ENCODE measurements at places on chromosomes 13 and 19.

GRCh38 chr13:20847296-20847695 is 55.2 kb downstream of the XPO4 start:
- DNase-seq, result no peak

DNA sequence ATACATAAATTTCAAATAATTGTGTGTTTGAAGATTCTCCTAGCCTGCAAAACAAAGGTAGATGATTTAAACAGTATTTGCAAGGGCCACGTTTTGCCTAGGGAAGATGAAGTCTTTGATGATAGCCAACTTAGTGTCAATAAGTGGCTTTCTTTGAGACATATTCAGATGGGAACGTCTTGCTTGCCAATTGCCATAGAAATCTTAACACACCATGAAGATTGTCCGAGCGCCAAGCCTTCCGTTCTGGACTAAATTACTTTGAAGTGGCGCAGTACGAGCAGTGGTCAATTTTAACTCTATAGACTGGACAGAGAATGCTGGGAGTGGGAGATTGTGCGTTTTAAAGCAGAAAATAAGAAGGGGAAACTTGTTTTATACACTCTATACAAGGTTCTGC is 9.9 kb downstream of the ZIC5 start:
- no peak for DNase-seq

DNA sequence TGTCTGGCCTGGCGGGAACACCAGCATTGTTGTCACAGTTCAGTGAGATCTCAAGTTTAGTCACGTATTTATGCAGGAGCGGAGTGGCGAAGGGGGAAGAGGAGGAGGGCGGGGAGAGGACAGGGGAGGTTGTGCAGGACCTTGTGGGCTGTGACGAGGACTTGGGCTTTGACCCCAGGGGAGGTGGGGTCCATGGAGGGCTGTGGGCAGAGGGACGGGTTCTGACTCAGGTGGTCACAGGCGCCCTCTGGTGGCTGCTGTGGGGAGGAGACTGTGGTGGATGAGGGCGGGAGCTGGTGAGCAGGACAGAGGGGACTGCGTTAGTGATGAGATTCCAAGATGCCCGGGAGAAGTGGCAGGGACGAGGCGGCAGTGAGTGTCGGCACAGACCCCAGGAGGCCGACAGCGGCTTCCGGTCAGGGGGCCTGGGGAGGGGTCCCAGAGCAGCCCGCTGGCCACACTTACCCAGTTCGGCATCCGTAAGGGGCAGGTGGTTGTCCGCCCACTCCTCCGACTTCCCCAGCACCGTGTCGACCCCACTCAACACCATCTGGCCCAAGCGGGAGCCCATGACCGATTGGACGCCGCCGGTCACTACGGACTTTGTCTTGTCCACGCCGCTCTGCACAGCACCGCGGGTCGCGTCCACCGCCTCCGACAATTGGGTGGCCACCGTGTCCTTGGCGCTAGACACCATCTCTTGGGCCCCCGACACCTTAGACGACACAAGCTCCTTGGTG is 15.7 kb downstream of the PLIN3 start:
- DNase-seq, result no peak

DNA sequence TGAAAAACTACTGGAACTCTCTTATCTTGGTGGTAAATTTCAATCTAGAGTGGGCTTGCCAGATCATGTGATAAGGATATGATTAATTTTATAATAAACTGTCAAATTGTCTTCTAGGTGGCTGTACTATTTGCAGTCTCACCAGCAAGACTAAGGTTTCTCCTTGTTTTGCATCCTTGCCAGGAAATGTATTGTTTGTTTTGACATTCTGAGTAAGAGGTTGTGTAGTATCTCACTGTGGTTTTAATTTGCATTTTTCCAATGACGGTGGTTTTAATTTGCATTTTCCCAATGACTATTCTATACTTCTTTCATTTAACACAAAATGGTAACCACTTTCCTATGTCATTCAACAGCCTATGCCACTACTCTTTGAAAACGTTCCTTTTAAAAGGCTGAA is 2.0 kb downstream of the CAB39L start:
- no peak for DNase-seq

DNA sequence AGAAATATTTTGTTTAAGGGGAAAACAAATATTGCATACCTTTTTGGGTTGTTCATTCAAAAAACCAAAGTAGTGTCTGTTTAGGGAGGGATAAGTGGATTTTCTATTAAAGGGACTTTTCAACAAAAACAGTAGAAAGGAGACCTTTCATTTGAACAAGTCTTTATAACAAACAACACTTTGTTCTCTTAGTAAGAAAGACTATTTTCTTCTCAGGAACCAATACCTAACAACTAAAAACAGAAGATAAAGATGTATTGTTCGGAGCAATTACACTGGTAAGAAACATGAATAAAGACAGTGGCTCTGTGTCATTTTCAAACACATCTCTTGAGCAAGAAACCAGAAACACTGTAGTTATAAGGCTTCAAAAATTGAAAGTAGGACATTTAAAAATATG is 1610.1 kb upstream of the PCDH20 start:
- no peak for DNase-seq

GRCh38 chr19:38880076-38880881 is 2.2 kb upstream of the RINL start:
- DNase-seq, result no peak

DNA sequence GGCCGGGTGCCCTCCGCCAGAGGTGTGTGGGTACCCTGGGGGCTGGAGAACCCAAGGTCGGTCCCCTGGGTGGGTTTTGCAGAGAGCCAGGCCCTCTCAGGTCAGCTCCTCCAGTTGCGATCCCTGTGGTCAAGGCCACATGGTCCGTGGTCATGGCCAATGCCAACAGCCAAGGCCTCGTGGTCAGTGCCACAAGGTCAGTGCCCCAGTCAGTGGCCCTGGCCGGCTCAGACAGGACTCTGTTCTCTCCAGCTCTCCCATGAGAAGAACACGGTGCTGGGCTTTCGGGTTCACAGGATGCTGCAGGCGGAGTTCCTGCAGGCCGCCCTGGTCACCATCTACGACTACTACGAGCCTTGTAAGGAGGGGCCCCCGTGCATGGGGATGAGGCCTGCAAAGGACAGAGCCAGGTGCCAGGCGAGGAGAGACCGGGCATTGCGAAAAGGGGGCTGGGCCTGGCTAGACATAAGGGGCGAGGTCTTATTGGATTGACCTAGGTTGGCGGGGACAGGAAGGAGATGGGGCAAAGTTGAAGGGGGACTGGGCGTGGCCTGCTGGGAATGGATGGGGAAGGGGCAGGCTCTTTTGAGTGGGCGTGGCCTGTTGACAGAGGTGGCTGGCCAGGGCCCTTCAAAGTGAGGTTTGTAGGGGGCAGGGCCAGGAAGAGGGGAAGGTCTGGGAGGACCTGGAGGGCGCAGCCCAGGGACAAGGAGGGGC is 15.2 kb upstream of the SHFL start:
- DNase-seq, result no peak

DNA sequence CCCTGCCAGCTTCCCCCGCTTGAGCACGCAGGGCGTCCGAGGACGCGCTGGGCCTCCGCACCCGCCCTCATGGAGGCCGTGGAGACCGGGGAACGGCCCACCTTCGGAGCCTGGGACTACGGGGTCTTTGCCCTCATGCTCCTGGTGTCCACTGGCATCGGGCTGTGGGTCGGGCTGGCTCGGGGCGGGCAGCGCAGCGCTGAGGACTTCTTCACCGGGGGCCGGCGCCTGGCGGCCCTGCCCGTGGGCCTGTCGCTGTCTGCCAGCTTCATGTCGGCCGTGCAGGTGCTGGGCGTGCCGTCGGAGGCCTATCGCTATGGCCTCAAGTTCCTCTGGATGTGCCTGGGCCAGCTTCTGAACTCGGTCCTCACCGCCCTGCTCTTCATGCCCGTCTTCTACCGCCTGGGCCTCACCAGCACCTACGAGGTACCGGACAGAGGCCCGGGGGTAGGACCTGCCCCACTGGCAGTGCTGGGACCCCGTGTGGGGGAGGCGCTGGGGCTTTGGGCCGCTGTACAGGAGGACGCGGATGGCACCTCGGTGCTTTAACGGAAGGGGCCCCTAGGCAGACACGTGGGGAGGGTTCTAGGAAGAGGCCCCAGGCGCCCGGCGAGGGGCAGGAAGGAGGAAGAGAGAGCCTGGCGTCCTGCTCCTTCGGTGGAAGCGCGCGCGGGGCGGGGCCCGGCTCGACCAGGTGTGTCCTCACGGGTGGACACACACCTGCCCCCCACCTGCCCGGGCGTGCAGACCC is 681 bp downstream of the SLC5A5 start:
- no peak for DNase-seq

DNA sequence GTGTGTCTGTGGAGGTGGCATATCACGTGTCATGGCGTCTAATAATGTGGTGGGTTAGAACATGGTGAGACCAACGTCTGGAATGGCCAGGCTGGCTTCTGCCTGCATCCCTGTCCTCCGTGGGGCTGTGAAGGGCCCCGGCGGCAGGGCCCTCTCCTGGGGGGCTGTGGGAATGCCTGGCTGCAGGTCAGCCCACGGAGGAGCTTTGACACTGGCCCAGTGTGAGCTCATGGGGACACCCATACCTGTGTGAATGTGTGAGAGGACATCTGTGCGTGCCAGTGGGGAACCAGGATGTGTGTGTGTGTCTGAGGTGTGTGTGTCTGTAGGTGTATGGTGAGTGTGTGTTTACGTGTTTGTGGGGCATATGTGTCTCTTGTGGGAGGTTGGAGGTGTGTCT is 300.1 kb downstream of the TEX29 start:
- DNase-seq, result no peak

- no peak for DNase-seq
Measured at GRCh38 chr13:107450931-107451330, 764.4 kb downstream of the LIG4 start.

DNA sequence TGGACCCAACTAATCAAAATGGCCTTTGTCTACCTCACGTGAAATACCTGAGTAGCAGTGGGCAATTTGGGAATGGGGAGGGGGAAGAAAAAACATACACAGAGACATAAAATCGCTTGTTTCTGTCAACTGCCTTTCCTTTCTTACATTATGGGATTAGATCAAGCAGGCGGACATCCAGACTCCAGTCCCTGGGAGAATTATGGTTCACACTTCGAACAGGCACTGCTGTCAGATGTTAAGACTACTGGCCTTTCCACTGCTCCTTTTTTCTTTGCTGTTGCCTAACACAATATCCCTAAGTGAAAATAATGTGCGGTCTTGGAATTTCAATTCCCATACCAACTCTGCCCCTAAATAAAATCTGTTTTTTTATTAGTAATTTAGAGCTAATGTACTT is 1719.7 kb upstream of the SLC10A2 start:
- no peak for DNase-seq

GRCh38 chr13:105213512-105213911 is 1322.0 kb downstream of the EFNB2 start:
- no peak for DNase-seq

DNA sequence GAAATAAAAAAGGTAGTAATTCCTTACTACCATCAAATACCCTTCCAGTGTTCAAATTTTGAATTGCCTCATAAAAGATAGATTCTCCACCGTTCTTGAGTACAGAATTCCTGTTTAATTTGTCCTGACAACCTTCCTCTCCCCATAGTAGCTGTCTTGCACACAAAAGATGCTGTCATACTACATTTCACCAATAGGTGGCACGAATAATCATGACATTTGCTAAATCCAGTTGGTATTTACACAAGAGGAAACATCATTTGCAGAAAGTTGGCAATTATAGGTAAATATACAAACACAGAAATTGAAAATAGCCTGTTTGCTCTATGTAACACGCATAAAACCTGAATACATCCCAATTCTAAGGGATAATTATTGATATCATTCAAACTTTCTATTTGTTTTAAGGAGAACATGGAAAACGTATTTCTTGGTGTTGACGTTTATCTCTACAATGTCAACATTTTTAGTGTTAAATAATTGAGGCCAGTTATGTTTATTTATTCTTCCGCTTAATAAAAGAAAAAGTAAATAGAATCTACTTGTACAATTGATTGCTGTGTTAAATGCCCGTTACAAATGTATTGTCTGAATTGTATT is 58.3 kb upstream of the CLDN10 start:
- no peak for DNase-seq

GRCh38 chr19:40141551-40141950 is 49.7 kb upstream of the MAP3K10 start:
- DNase-seq, result no peak

GRCh38 chr19:4589579-4590410 is 30.3 kb upstream of the SEMA6B start:
- no peak for DNase-seq

- DNase-seq, result peak; percentile 60
Measured at GRCh38 chr13:46622630-46623256, 69.8 kb downstream of the LRCH1 start.

DNA sequence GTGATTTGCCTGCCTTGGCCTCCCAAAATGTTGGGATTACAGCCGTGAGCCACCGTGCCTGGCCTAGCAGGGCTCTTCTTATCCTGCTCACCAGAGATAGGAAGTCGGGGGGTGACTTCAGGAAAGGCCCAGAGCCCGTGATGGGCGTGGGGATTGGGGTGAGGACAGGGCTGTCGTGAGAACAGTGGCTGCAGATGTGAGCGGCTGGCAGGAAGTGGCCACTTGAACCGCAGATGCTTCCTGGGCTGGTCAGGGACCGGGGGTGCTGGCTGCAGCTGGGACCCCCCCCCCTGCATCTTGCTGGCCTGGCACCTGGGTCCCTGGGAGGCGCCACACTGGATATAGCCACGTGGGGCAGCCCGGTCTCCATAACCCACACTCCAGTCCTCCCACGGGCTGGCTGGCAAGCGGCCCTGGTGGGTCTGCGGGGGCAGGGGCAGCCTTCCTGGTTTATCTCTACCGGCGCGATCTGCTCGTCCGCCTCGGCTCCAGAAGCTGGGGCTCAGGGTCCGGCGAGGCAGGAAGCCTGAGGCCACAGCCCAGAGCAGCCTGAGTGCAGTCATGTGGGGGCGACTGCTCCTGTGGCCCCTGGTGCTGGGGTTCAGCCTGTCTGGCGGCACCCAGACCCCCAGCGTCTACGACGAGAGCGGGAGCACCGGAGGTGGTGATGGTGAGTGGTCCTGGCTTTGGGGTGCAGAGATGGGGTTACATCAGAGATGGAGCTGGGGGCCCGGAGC is at the start of gene F2RL3:
Gene F2RL3 (plus strand): TSS at position 371 of the 737 bp plus-strand sequence. CDS start 191 bp downstream, at position 562.
- DNase-seq, result no peak

DNA sequence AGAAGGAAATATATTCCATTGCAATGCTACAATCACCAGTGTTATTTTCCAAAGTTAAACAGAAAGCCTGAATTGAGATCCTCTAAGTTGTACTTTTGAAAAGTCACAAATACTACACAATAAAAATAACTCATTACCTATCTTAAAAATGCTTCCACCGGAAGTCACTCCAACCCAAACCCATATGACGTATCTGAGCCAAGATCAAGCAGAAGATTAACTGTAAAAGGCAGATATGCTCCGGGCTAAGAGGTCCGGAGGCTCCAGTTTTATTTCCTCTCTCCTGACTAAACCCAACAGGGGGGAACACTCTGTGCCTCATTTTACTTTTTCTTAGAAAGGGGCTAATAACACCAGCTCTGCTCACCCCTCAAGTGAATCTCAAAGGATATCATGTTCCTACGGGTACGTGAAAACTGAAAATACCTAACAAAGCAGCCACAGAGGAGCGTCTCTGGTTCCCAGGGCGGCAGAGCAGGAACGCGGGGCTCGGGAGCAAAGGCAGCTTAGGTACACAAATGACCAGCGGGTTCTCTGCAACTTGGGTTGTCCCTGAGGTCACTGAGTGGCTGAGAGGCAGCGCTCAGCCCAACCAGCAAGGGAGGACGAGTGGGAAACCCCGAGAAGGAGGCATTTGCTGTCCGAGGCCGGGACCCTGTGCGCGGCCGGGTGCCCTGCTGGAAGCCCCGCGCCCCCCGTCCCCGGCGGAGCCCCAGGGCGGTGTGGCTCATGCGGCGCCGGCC is 750 bp downstream of the RAB20 start:
- no peak for DNase-seq

- peak; percentile 46 for DNase-seq
Measured at GRCh38 chr13:40406405-40407120, 259.9 kb downstream of the FOXO1 start.

GRCh38 chr19:35144600-35145436 is 1.8 kb downstream of the FXYD7 start:
- DNase-seq, result no peak

- DNase-seq, result no peak
Measured at GRCh38 chr19:10876459-10877240, 5.3 kb downstream of the CARM1 start.
